ENCODE measurements at places on chromosomes 7 and 10. TPM values are rescaled to one million over a fixed set of nuclear protein-coding genes. Genes with fewer than 3 reads are reported as not detected.

- no peak for DNase-seq
Observed at GRCh38 chr10:131561897-131562296, 250.4 kb upstream of the TCERG1L start.

DNA sequence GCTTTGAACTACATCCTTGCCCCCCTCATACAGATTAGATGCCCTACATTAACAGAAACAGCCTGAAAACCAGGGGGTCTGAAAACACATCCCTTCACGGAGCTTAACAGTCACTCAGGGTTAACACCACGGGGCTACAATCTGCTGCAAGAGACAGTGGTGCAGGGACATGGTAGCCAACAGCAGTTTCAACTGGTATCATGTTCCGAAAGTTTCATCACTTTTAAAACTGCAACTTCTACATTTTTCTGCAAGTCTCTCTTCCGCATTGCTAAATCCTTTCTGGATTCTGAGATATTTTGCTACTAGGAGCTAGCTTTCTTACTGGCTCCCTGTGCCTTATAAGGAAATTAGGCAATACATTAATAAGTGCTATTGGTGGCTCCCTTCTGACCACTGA lies 92.6 kb downstream of the JAZF1 start:
- no peak for DNase-seq

Gene HOXA7
- not detected for total RNA-seq

GRCh38 chr7:10346032-10346431 lies 627.6 kb upstream of the PHF14 start:
- DNase-seq, result no peak

GRCh38 chr7:20911081-20911480 lies 124.4 kb upstream of the SP8 start:
- DNase-seq, result no peak

DNA sequence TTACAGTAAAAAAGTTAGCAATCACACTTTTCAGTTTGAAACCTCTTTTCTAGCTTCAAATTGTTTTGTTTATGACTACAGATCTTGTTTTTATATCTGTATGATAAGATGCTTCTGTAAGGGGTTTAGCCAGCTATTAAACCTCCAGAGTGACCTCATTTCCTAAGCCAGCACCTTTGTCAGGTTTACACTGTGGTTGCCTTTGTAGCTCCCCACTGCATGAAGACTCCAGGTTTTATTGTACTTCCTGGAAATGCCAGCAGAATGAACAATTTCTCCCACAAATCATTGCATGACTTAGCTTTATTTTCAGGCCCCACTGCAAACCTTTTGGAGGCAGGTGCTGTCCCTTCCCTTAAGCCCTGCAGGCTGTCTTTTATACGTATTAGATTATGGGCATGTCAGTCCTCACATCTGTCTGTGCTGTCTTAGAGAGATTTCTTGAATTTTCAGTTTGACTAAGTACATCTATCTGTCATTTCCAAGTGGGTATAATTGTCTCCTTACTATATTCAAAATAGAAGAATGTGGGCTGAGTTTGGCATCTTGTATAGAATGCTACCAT lies 8.2 kb upstream of the AGR3 start:
- DNase-seq, result no peak

Gene PLAC9
- not detected for total RNA-seq

GRCh38 chr7:156194813-156195212 lies 382.6 kb upstream of the SHH start:
- no peak for DNase-seq

Gene FKBP6
- not detected for total RNA-seq

Data from glutamatergic neuron (in vitro differentiated cells).